ENCODE measurements at places on chromosomes 6 and 20.

DNA sequence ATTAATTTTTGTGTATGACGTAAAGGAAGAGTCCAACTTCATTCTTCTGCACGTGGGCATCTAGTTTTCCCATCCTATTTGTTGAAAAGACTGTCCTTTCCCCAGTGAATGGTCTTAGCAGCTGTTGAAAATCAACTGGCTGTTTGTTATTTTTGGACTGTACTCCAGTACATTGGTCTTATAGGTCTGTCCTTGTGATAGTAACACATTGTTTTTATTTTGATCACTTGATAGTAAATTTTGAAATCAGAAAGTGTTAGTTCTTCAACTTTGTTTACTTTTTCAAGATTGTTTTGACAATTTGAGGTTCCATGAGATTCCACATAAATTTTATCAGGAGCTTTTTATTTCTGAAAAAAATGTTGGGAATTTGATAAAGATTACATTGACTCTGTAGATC, 280.2 kb upstream of the FOXQ1 start:
- no peak for DNase-seq

- no peak for DNase-seq
Observed at GRCh38 chr6:110488606-110489190, 12.3 kb upstream of the SLC22A16 start.

GRCh38 chr6:149472241-149472640, 12.6 kb downstream of the ZC3H12D start:
- no peak for DNase-seq

DNA sequence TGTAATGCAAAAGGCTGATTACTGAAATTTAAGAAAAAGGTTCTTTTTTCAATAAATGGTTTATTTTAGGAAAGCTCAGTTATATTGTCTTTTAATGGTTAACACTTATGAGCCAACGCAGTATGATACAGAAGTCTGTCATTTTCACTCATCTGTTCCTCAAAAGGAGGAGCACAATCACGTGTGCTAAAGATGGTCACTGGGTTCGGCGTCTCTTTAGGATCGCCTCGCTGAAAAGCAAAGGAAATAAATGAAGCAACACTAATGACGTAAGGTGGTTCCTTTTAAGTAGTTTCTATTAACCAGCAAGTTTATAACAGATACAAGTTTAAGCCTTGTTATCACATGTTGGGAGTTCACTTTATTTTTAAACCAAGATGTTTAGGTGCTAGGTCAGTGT, 125.7 kb downstream of the MAP3K4 start:
- DNase-seq, result no peak

- no peak for DNase-seq
Observed at GRCh38 chr6:134295953-134296553, 21.9 kb downstream of the SGK1 start.

DNA sequence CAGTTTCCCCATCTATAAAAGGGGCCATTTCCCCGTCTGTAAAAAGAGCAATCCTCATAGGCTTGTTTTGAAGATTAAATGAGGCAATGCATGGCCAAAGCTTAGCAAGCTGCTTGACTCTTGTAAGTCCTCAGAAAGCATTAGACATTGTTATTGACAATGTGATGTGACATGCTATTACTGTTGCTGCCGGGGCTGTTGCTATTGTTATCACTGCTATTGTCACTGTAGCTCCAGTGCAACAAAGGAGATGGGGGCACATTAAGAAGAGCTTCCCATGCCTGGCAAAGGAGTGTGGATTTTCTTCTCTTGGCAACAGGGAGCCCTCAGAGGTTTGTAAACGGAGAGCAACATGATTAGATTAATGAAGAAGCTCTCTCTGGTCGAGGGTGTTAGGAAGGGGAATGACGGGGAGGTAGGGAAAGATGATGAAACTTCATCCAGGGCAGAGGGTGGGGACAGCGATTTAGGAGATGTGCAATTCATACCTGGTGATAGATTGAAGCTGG, 33.1 kb upstream of the FAM83D start:
- DNase-seq, result no peak

Measured in stimulated activated CD4-positive, alpha-beta T cell treated with anti-CD3 and anti-CD28 coated beads, Interleukin-15, amount 100 ng/mL, for 1 hour (primary cell).